GM12878 (cell line): ENCODE measurements at places on chromosomes 11 and 22. TPM values are rescaled to one million over a fixed set of nuclear protein-coding genes. Genes with fewer than 3 reads are reported as not detected.

Gene NCAM1
- 0.13 and 0.23 TPM in 2 replicates for total RNA-seq

Gene SLC15A3
- total RNA-seq: 93.3 and 102 TPM in 2 replicates

Gene TRPM5
- not detected in 2 replicates for total RNA-seq

Gene OR56A5
- total RNA-seq: not detected in 2 replicates

Gene APOBEC3C
- total RNA-seq: 143 and 147 TPM in 2 replicates

DNA sequence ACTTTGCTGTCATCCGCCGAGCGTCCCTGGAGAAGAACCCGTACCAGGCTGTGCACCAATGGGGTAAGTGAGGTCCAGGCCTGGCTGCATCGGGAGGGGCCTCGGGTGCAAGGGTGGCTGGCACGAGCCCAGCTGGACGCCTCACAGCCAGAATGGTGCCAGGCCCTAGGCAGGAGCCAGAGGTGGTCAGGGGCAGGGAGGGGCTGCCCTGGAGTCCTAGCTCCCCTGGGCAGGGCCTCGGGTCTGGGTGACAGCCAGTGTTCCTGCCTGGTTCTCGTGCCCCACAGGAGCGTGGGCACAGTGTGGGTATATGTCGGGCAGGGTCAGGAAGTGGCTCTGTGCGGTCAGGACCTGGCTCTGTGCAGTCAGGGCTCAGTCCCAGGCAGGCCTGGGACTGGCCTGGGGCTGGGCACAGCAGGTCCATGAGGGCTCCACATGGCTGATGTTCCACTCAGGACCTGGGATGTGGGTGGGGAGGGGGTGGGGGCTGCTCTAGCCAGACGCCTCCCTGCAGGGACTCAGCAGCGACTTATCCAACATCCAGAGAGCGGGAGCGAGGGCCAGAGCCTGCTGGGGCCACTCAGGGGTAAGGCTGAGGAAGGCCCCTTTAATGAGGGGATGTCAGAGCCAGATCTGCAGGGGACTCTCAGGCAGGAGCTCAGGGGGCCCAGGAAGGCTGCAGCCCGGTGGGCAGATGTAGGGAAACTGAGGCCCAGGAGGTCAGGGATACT lies 1.2 kb downstream of the TSPAN32 start:
- DNase-seq: no peak
- no peak overlapping the region for H3K4me3 ChIP-seq
- H3K4me1 ChIP-seq: no peaks in the 10 kb centered on the region
- no peaks in the 10 kb centered on the region for H3K36me3 ChIP-seq
- H3K27me3 ChIP-seq: no peaks in the 10 kb centered on the region

GRCh38 chr11:13119941-13120520 lies 110.9 kb downstream of the RASSF10 start:
- H3K36me3 ChIP-seq: no peaks in the 10 kb centered on the region
- no peaks in the 10 kb centered on the region for H3K4me1 ChIP-seq
- H3K27me3 ChIP-seq: no peaks in the 10 kb centered on the region
- no peak overlapping the region for H3K4me3 ChIP-seq
- no peak for DNase-seq

DNA sequence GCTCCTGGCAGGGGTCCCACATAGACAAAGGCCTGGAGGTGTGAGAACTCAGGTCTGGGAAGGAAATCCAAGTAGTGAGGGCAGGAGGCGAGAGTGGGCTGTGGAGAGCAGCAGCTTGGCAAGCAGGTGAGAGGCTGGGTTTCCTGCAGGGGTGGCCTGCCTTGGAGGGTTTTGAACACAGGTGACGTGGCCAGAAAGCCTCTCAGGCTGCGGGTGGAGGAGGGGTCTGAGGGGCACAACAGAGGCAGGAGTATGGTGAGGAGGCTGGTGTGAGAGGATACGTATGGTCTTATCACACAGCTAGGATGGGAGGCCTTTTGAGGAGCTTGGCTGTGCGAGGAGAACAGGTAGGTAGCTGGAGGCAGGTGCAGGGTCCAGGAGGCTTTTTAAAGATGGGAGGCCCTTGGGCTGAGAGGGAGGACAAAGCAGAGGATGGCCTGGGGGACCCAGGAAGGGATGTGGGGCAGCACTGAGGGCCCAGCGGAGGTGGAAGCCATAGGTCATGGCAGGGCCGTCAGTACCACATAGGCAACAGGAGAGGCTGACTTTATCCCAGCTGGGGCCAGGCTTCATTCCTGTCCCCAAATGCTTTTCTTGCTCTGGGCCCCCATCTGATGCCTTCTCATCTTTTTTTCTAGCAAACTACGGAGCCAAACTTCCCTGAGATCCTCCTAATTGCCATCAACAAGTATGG lies 84.4 kb downstream of the MYO7A start:
- DNase-seq: no peak
- no peaks in the 10 kb centered on the region for H3K4me1 ChIP-seq
- H3K4me3 ChIP-seq: no peak overlapping the region
- no peak overlapping the region for H3K27ac ChIP-seq
- no peaks in the 10 kb centered on the region for H3K36me3 ChIP-seq

- H3K27me3 ChIP-seq: no peaks in the 10 kb centered on the region
- H3K4me1 ChIP-seq: no peaks in the 10 kb centered on the region
- no peak overlapping the region for H3K4me3 ChIP-seq
- no peak overlapping the region for H3K27ac ChIP-seq
- DNase-seq: no peak
- H3K36me3 ChIP-seq: no peaks in the 10 kb centered on the region
These were observed 929.8 kb upstream of the CNTN5 start for GRCh38 chr11:98090861-98091505.

DNA sequence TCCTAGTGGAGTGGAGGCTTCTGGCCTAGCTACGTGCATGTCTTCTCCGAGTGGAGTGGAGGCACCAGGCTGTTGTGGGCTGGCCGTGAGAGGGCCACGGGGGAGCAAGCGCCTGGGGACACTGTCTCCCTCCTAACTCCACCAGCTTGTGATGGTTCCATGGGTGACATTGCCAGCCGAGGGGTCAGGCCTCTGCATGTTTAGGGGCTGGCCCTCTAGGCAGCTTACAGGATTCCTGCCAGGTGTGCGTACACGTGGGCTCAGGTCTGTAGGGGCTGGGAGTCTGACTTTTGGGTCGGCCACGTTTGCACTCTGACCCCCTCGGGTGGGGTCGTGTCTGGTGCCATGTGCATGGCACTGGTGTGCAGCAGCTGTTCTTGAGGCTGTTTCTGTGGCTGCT lies 31.6 kb downstream of the TBC1D22A start:
- H3K27ac ChIP-seq: no peak overlapping the region
- H3K36me3 ChIP-seq: peaks cover 46% of the 10 kb centered on the region
- H3K4me1 ChIP-seq: peaks cover 12% of the 10 kb centered on the region; the same call in 1 of the 2 replicates

DNA sequence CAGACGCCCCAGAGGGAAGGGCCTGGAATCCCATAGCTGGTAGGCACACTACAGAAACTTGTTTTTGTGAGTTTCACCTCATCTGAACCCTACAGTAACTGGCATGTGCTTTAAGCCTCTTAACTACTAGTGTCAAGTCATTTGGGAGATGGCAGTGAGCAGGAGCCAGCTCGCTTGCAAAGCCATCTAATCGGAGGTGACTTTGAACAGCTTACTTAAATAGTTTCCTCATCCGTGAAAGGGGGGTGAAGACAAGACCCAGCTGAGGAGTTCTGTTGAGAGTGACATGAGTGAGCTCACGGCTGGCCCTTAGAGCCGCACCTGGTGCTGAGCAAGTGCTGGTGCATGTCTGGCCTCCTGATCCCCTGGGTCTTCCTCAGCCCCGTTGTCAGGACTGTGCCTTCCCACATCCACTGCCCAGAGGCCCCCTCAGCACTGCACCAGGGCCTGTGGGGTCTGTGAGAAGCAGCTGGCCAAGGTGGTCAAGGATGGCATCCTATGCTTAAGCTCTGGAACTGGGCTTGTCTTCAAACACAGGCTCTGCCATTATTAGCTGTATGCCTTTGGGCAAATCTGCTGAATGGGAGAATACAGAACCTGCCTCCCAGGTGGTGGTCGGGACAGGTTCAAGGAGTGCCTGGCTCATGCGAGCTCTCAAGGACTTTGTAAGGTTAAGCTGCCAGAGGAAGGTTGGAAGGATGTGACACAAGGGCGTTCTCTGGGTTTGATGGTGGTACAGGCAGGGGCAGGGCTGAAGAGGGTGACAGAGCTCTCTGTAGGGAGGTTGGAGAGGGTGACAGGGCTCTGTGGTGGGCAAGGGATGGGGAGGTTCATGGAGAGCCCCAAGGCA lies 27.3 kb downstream of the INCENP start:
- H3K27me3 ChIP-seq: no peaks in the 10 kb centered on the region
- no peak for DNase-seq
- H3K4me3 ChIP-seq: no peak overlapping the region
- no peak overlapping the region for H3K27ac ChIP-seq
- H3K36me3 ChIP-seq: peaks cover 44% of the 10 kb centered on the region

DNA sequence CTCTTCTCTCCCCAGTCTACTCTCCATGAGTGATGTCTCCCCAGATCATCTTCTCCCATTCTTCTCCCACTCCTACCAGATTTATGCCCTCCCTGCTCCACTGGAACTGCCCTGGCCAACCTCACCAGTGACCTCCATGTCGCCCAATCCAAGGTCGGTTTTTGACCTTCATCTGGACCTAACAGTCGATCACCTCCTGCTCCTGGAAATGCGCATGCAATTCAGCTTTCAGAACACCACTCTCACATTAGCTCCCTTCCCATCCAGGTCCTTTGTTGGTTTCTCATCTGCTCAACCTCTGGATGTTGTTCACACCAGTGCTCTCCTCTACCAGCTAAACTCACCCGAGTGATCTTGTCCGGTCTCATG lies 5.3 kb downstream of the RIBC2 start:
- H3K36me3 ChIP-seq: no peaks in the 10 kb centered on the region
- no peak overlapping the region for H3K27ac ChIP-seq
- peaks cover 2% of the 10 kb centered on the region; the same call in 1 of the 2 replicates for H3K27me3 ChIP-seq
- H3K4me3 ChIP-seq: no peak overlapping the region
- no peaks in the 10 kb centered on the region for H3K4me1 ChIP-seq
- no peak for DNase-seq

DNA sequence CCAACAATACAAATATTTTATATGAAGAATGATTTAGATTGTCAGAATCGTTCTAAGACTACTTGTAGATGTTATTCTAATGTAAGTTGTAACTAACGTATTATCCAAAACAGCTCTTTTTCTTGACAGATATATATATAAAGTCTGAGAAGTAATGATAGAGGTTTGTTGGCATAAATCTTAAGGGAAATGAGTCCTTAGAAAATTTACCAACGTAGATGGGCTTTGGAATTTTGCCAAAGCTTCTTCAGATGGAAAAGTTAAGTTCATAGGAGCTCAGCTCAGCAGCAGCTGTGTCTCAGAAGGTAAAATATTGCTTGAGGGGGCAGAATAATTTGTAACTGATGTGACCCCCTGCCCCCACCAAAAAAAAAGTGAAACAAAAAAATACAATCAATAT lies 66.7 kb downstream of the BID start:
- peak overlapping the region; percentile 35; the same call in 1 of the 2 replicates for H3K4me3 ChIP-seq
- no peaks in the 10 kb centered on the region for H3K36me3 ChIP-seq
- no peak for DNase-seq

- H3K4me1 ChIP-seq: no peaks in the 10 kb centered on the region
- DNase-seq: no peak
- H3K36me3 ChIP-seq: peaks cover 3% of the 10 kb centered on the region
- H3K27ac ChIP-seq: no peak overlapping the region
- H3K4me3 ChIP-seq: no peak overlapping the region
- no peaks in the 10 kb centered on the region for H3K27me3 ChIP-seq
These were observed 30.4 kb downstream of the MAFF start for GRCh38 chr22:38232196-38232595.

GRCh38 chr11:133263332-133263731 lies 269.0 kb downstream of the OPCML start:
- DNase-seq: no peak
- H3K4me1 ChIP-seq: no peaks in the 10 kb centered on the region
- H3K4me3 ChIP-seq: no peak overlapping the region
- no peaks in the 10 kb centered on the region for H3K36me3 ChIP-seq
- no peak overlapping the region for H3K27ac ChIP-seq
- H3K27me3 ChIP-seq: no peaks in the 10 kb centered on the region
